ENCODE measurements at places on chromosomes 1 and 21.

- no peak for DNase-seq
Observed at GRCh38 chr1:216518844-216519627, 95.8 kb upstream of the USH2A start.

DNA sequence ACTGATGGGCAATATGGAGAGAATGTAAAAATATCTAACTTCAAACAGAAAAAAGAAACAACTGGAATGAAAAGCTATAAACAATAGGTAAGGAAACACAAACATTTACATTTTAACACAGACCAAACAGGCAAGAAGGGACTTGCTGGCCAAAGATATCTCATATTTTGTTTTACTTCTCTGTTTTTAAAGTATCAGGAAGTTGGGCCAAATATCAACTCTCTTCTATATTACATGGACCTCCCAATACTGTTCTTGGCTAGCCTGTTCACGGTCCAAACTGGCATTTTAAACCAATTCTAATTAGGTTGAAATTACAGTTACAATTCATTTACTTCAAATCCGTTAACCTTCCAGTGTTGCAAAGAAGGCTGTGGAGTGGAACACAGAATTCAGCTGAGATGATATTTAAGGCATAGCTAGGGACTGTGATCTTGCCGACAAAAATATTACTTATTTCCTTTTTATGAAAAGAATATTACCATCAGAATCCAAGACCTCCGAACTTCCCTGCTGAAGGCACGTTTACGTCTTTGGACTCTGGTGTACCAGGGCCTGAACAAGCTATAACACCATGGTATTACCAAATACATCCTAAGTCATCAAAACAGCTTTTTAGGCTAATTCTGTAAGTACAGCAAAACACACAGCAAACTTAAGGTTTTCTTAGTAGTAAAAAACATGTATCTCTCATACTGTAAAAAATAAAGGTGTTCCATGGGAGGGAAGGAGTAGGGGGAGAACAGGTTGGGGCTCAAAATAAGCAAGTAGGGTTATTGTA, 165.4 kb downstream of the RUNX1 start:
- no peak for DNase-seq

GRCh38 chr1:11350265-11350664, 77.3 kb downstream of the UBIAD1 start:
- DNase-seq = no peak

DNA sequence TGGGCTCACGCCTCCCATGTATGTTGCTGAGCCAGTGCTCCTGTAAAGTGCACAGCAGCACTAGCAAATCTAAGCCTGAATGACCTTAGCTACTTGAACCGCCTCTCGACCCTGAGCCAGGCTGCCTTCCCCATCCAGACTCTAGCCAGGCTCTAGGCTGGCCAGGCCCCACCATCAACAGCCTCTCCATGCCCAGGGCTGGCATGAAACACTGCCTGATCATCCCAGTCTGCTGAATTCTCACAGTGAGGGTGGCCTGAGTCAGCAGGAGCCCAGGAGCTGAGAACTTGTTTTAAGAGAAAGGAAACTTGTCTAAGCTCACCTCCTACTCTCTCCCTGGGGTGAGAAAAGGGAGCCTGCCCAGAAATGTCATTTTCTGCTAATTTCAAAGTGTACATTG, 733.3 kb downstream of the PTPRU start:
- DNase-seq = no peak

DNA sequence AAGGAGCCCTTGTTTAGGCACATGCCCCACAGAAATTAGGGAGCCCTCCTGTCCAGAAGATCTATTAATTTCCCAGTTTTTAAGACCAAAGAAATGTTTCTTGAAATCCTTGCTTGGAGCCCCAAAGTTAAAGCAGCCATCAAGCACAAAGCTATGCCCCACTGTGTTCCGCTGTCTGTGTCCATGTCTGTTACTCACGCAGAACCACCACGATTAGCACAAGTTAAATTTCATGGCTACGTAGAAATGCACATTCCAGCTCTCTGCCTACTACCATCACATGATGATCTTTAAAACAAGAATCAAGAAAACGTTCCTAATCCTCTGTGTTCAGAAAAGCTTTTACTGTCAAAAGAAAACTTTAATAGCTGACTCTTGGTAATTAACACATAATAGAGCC, 238.5 kb downstream of the RERE start:
- DNase-seq = no peak

- DNase-seq = no peak
Observed at GRCh38 chr1:27960762-27961645, 1.2 kb downstream of the XKR8 start.

GRCh38 chr1:212106286-212106792, 70.8 kb downstream of the DTL start:
- DNase-seq = no peak

DNA sequence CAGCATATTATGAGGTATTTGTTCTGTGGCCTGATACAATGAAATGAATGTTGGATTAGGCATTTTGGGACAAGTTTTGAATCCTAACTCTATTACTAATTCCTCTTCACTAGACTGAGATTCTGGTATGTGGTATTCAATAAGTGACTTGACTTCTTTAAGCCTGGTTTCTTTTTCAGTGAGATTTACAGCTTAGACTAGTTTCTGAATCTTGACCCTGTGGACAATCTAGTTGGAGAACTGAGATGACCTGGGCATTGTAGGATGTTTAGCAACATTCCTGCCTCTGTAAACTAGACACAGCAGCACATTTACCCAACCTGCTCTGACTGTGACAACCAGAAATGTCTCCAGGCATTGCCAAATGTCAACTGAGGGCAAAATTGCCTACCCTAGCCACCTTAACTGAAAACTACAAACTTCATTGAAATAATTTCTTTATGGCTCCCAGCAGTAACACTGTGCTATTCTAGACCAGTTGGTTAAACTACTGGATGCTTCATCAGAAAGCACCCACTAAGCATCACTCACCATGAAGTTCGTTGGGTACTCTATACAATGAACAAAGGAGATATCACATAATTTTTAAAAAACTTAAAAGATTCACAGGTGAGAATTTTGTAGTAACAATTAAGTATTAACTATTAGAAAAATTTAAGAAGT, 16.8 kb downstream of the PTPRC start:
- DNase-seq = no peak

- no peak for DNase-seq
Observed at GRCh38 chr1:48841966-48842365, 65.3 kb upstream of the BEND5 start.
